Effector memory CD8-positive, alpha-beta T cell (primary cell): ENCODE measurements at places on chromosomes 5 and 9.

- DNase-seq, result no peak
These were observed 60.6 kb upstream of the FCN1 start for GRCh38 chr9:134978272-134978671.

DNA sequence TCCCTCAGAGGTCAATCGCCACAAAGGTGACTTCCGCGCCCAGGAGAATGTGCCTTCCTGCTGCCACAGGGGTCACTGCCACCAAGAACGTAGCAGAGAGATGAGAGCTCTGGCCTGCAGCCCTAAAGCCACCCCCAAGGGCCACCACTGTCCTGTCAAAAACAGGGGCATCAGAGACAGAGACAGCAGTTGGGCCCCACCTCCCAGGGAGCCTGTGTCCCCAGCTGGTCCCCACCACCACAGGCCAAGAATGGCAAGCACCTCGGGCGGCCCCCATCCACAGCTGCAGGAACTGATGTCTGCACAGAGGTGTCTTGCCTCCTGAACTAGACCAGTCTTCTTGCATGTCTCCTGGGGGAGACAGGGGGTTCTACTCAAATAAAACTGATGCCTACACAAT lies 5.8 kb downstream of the SPATA31E1 start:
- DNase-seq, result no peak

- no peak for DNase-seq
These were observed 94.2 kb downstream of the PAX5 start for GRCh38 chr9:36939655-36940499.

DNA sequence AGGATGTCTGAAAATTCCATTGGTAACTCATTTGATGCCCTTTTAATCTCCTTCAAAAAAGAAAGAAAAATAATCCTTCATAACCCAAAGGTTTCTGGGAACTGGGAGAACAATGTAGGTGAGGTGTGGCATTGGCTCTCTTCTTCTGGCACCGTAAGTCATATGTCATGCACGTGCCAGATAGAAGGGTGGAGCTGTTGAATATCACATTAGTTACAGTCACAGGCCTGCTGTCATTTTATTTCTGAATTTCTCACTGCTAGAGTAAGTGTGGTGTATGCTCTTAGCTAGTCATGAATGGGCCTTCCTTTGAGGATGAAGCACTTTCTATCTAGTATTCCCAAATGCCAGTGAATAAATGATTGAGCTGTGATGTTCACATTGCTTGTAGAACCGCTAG lies 201.8 kb upstream of the SGCD start:
- no peak for DNase-seq

GRCh38 chr5:123512611-123513461 lies 859 bp downstream of the CSNK1G3 start:
- peak; percentile 24 for DNase-seq

DNA sequence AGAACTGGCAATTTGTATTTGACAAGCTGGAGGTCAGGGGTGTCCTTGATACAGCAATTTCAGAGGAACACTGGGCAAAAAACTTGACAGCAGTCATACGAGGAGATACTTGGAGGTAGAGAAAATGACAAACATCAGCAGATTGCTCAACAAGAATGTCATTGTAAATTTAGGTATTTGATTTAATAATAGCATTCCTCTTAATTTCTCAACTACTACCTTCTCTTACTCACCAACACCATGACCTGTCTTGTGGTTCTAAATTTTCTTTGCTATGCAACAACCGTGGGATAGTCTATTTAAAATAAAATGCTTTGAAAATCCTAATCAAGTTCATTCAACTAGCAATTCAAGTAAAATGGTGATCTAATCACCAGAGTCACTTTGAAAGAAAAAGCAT lies 128.4 kb downstream of the DNAH5 start:
- DNase-seq, result no peak

DNA sequence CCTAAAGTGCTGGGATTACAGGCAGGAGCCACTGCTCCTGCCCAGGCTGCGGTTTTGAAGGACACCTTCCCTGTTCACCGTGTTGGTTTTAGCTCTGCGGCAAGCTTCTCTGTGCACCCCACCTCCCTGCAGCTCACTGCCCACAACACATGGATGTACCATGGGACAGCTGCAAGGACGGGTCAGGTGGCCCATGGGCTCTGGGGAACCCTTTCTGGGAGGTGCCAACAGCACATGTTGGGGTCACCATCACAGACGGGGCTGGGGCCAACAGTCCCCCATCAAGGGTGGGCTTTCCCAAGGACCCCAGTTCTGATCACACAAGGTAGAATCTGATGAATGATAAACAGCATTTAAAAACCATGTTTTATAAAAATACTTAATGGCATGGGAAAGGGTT lies 7.5 kb downstream of the EXD3 start:
- DNase-seq, result no peak

- DNase-seq, result no peak
These were observed 141.6 kb downstream of the GHR start for GRCh38 chr5:42564689-42565356.

DNA sequence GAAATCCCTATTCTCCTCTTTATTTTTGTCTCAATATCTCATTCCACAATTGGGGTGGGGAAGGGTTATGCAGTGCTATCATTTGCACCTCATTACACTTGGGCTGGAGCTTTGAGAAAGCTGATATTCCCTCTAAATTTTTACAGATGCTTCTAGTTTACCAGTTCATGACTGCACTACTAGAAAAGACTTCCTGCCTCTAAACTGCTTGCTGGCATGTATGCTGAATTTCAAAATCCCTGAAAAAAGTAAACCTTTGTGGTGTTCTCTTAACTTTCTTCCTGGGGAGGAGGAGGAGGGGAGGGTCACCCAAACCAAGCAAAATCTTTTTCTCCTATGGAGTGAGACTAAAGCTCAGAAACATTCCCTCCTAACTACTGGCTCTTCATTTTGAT lies 45.1 kb downstream of the BNC2 start:
- DNase-seq, result no peak
